ENCODE measurements at places on chromosomes 12 and 14. TPM values are rescaled to one million over a fixed set of nuclear protein-coding genes. Genes with fewer than 3 reads are reported as not detected.

The KRT86 gene
- not detected for total RNA-seq

- H3K27me3 ChIP-seq: no peaks in the 10 kb centered on the region
- H3K4me3 ChIP-seq: no peak overlapping the region
- DNase-seq: no peak
- no peaks in the 10 kb centered on the region for H3K36me3 ChIP-seq
Observed at GRCh38 chr14:30587141-30587540, 28.2 kb downstream of the G2E3 start.

The SLC6A13 gene
- total RNA-seq: not detected

DNA sequence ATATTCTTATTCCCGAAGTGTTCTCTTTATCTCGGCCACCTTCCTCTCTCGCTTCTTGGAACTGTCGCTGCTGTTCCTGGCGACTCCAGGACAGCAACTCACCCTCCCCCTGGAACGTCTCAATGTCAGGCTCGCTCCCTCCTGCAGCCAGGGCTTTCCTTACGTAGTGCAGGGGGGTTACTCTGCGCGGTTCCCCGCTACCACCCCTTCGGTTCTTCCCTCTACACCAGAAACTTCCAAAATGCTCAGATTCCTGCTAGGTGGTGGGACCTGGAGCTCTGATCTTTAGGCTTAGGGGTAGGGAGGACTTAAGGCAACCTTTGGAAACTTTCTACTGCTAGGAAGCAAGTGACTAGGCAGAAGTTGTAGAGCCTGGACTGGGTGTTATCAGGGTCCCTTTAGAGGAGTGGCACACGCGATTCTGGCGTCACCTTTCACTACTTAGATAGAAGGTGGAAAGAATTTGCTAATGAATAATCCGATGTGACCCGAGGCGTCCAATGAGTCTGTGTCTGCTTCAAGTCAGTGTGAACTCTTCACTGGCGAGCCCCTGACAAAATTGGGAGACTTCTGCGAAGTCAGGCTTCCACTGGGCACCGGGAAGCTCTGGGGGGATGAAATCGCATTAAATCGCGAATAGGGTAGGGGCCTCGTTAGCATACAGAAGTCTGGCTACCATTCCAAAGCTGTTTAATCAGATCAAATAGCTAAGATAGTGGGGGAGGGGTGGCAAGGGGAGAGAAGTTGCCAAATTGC lies 900 bp upstream of the DPF3 start:
- peaks cover 7% of the 10 kb centered on the region for H3K4me1 ChIP-seq
- H3K27ac ChIP-seq: no peak overlapping the region
- peak overlapping the region; percentile 72 for H3K4me3 ChIP-seq
- peak; percentile 53 for DNase-seq

DNA sequence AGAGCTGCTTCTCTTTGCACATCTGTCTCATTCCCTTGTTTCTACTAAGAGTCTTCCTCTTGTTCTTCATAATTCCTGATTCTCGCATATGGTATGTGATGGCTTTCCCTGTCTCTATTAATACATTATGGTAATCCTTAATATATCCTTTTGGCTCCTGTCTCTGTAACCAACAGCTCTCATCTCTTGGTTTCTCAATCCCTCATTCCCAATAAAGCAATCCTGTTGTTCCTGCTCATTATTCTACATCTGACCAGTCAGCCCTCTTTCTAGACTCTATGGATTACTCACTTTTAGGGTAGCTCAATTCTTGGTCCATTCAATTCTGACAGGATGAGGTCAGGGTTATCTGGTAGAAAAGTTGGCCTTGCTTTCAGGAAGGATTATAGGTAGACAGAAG lies 349.9 kb downstream of the LRIG3 start:
- H3K27ac ChIP-seq: no peak overlapping the region
- H3K4me1 ChIP-seq: no peaks in the 10 kb centered on the region
- H3K27me3 ChIP-seq: no peaks in the 10 kb centered on the region
- no peaks in the 10 kb centered on the region for H3K36me3 ChIP-seq
- no peak overlapping the region for H3K4me3 ChIP-seq

The ALX1 gene
- total RNA-seq: not detected

GRCh38 chr12:54196396-54196795 lies 7.6 kb upstream of the SMUG1 start:
- peaks cover 83% of the 10 kb centered on the region for H3K27me3 ChIP-seq
- no peaks in the 10 kb centered on the region for H3K4me1 ChIP-seq
- no peak overlapping the region for H3K4me3 ChIP-seq
- H3K36me3 ChIP-seq: no peaks in the 10 kb centered on the region
- H3K27ac ChIP-seq: no peak overlapping the region
- no peak for DNase-seq

The EPYC gene
- total RNA-seq: not detected

The ABHD4 gene
- 32.4 TPM for total RNA-seq

- no peaks in the 10 kb centered on the region for H3K27me3 ChIP-seq
- DNase-seq: peak; percentile 65
- peak overlapping the region; percentile 75 for H3K27ac ChIP-seq
Observed at GRCh38 chr12:123973552-123974341, 732 bp downstream of the ZNF664 start.

- H3K4me1 ChIP-seq: peaks cover 17% of the 10 kb centered on the region
- peak; percentile 79 for DNase-seq
- H3K27me3 ChIP-seq: no peaks in the 10 kb centered on the region
Observed at GRCh38 chr14:65334765-65335410, 77.6 kb upstream of the FUT8 start.

- H3K27me3 ChIP-seq: no peaks in the 10 kb centered on the region
- H3K4me1 ChIP-seq: no peaks in the 10 kb centered on the region
- no peak overlapping the region for H3K4me3 ChIP-seq
- no peak for DNase-seq
- no peaks in the 10 kb centered on the region for H3K36me3 ChIP-seq
- no peak overlapping the region for H3K27ac ChIP-seq
Observed at GRCh38 chr14:35369701-35370191, 34.8 kb downstream of the NFKBIA start.

DNA sequence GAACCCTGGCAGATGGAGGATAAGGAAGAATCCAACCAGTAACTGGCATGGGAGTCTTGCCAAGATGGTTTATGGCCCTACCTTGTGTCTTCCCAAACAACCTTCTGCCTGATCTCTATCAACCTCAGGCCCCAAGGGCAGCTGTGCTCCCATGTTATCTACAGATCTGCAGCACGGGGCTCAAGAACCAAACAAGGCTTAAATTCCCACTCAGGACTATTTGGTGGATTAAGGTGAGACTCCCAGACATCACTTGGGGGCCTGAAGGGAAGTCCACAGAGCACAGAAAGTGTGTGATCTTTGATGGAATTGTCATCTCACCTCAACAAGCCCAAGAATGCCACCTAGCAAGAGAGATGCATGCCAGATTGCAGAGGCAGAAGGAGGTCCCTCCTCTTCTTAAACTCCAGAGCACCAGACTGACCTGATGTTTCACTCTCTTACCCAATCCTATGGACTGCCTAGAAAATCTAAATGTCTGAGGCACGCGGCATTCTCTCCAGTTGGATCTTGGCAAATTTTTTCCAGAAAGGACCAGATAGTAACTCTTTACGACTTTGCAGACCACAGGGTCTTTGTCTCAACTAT lies 759.5 kb upstream of the TBX3 start:
- H3K4me3 ChIP-seq: no peak overlapping the region
- no peaks in the 10 kb centered on the region for H3K4me1 ChIP-seq
- H3K27me3 ChIP-seq: no peaks in the 10 kb centered on the region
- no peak overlapping the region for H3K27ac ChIP-seq
- no peaks in the 10 kb centered on the region for H3K36me3 ChIP-seq
- no peak for DNase-seq

- no peak overlapping the region for H3K27ac ChIP-seq
- H3K36me3 ChIP-seq: no peaks in the 10 kb centered on the region
- no peak for DNase-seq
- H3K27me3 ChIP-seq: no peaks in the 10 kb centered on the region
Observed at GRCh38 chr12:22866406-22866805, 241.4 kb downstream of the ETNK1 start.

The CCDC175 gene
- 0.32 TPM for total RNA-seq

The SYNE3 gene
- total RNA-seq: 7.3 TPM

- no peaks in the 10 kb centered on the region for H3K27me3 ChIP-seq
- no peaks in the 10 kb centered on the region for H3K36me3 ChIP-seq
- DNase-seq: no peak
- H3K4me1 ChIP-seq: no peaks in the 10 kb centered on the region
- no peak overlapping the region for H3K27ac ChIP-seq
Observed at GRCh38 chr14:73008501-73008900, 18.4 kb downstream of the ZFYVE1 start.

GRCh38 chr14:88384718-88385117 lies 739 bp upstream of the SPATA7 start:
- no peaks in the 10 kb centered on the region for H3K27me3 ChIP-seq
- H3K27ac ChIP-seq: peak overlapping the region; percentile 67
- H3K4me3 ChIP-seq: peak overlapping the region; percentile 96
- DNase-seq: peak; percentile 35

DNA sequence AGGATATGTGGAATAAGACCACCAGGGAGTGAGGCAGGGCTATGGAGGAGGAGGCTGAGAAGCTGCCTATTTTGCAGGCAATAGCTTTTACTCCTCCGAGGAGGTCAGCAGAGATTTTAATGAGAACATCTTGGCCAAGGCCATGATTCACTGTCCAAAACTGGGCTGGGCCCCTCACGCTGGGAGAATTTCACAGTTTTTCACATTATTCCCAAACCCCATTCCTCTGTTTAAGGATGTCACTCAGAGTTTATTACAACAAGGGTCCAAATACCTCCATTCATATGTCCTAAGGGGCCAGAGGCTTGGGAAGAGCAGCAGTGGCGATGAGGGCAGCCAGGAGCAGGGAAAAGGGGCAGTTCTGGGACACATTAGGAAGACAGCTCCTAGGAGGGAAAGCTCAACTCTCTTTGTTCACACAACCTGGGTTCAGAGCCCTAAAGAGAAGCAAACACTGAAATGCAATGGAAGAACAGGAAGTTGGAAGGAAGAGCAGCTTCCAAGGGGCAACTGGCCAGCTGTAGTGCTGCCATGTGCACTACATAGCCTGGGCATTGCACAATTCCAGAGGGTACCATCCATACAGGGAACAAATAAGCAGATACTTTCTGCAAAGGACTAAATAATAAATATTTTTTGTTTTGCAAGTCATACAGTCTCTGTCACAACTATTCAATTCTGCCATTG lies 283.2 kb downstream of the NUAK1 start:
- H3K27me3 ChIP-seq: no peaks in the 10 kb centered on the region
- H3K4me3 ChIP-seq: no peak overlapping the region
- no peaks in the 10 kb centered on the region for H3K4me1 ChIP-seq

DNA sequence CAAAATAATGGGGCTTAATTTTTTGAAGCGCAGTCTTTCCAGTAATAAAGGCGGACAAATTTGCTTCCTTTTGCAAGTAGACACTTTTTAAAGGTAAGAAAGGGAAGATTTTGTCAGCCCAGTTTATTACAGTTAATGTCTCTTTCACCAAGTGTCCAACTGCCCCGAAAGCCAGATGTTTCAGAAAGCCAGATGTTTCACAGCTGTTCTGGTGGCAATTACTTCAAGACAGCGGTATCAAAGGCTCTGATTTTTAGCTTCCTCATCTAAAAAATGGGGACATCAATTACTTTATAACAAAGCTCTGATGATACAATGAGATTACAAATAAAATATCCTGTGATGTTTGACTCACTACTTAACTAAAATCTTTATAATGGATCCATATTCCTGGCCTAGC lies 1.0 kb downstream of the WBP11 start:
- H3K4me1 ChIP-seq: no peaks in the 10 kb centered on the region
- peak overlapping the region; percentile 92 for H3K4me3 ChIP-seq
- no peaks in the 10 kb centered on the region for H3K36me3 ChIP-seq
- DNase-seq: no peak

DNA sequence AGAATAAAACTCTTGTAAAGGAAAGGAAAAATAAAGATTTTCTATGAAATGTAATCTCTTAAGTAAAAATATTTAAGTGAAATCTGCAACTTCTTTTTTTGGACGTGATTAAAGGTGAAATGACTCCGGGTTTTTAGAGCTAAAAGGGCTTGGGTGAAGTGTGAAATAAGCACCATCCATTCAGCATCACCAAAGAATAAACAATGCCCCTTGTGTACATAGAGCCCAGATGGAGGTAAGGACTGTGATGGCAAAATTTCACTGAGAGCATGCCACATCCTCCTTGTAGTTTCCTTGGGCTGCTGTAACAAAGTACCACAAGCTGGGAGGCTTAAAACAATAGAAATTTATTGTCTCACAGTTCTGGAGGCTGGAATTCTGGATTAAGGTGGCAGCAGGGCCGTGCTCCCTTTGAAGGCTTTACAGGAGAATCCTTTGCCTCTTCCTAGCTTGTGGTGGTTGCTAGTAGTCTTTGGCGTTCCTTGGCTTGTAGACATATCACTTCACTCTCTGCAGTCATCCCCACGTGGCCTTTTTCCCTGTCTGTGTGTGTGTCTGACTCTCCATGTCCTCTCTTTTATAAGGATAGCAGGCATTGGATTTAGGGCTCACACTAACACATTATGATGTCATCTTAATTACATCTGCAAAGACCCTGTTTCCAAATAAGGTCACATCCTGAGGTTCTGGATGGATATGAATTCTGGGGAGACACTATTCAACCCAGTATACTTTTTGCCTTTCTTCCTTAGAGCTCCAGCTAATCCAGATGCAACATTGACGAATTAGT lies 24.2 kb downstream of the ZNF664 start:
- no peak overlapping the region for H3K27ac ChIP-seq
- no peaks in the 10 kb centered on the region for H3K4me1 ChIP-seq

GRCh38 chr12:104183443-104183842 lies 32.1 kb upstream of the TXNRD1 start:
- no peaks in the 10 kb centered on the region for H3K27me3 ChIP-seq
- H3K4me3 ChIP-seq: no peak overlapping the region
- no peaks in the 10 kb centered on the region for H3K4me1 ChIP-seq

DNA sequence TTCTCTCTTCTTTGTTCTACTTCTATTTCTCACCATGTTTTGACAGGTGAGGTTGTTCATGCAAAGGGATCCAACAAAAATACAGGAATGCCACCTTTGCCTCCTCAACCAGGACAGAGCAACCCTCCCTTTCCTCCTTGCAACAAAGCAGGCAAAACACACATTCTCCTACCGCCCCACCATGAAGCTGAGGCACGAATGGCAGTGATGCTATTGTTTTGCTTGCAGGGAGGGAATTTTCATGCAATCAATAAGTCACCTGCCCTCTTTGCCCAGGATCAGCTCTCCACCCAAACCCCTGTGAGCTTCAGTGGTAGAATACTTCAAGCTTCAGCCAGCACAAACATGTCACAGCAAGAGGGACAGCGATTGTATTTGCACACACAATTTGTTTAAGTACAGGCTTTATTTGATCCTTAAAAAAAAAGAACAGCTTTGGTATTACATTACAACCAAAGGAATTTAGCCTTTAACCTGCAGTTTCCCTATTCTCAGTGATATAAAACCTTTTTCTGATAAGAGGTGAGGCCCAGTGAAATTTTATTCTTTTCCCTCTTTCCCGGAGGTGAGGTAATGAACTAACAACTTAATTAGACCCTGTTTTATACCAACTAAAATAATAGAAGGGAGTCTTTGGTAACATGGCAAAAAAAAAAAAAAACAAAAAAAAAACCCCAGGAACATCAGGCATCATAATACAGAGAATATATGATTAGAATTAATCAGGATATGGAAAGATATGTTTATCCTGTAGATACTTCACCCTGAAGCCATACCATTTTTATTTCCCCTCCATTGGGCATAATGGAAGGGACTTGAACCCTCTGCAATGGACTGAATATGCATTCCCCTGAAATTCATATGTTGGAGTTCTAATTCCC lies 87.0 kb upstream of the EEA1 start:
- peak overlapping the region; percentile 68 for H3K27ac ChIP-seq
- H3K27me3 ChIP-seq: no peaks in the 10 kb centered on the region
- DNase-seq: peak; percentile 54
- H3K36me3 ChIP-seq: no peaks in the 10 kb centered on the region
- no peak overlapping the region for H3K4me3 ChIP-seq
- peaks cover 2% of the 10 kb centered on the region for H3K4me1 ChIP-seq

- peaks cover 16% of the 10 kb centered on the region for H3K36me3 ChIP-seq
- DNase-seq: peak; percentile 34
- no peaks in the 10 kb centered on the region for H3K4me1 ChIP-seq
- H3K27me3 ChIP-seq: no peaks in the 10 kb centered on the region
Observed at GRCh38 chr14:64209444-64210131, 84.6 kb downstream of the ESR2 start.

The SLC5A8 gene
- total RNA-seq: 0.35 TPM

The CYP46A1 gene
- total RNA-seq: 0.25 TPM
